Left ventricle myocardium inferior (tissue), 1 donor: ENCODE measurements at places on chromosomes 1 and 21.

GRCh38 chr1:165644064-165644735 is 13.2 kb downstream of the MGST3 start:
- peaks cover 97% of the 10 kb centered on the region for H3K4me1 ChIP-seq
- H3K4me3 ChIP-seq = no peak overlapping the region
- H3K36me3 ChIP-seq = peaks cover 11% of the 10 kb centered on the region
- H3K27me3 ChIP-seq = no peaks in the 10 kb centered on the region
- H3K27ac ChIP-seq = no peak overlapping the region

DNA sequence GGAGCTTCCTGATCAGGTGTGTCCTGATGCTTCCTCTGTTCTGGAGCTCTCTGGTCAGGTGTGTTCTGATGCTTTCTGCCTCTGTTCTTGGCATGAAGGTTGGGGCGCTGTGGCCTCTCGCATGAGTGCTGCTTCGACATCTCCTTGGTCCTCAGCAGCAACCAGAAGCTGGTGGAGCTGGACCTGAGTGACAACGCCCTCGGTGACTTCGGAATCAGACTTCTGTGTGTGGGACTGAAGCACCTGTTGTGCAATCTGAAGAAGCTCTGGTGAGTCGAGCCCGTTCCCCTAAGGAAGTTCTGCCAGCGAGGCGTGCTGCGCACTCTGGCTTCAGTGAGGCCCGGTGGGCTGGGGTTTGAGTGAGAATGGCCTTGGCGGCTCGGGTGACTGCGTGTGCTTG is 18.0 kb downstream of the NLRP3 start:
- DNase-seq = no peak
- H3K4me3 ChIP-seq = no peak overlapping the region
- H3K27ac ChIP-seq = no peak overlapping the region

GRCh38 chr1:77134359-77134758 is 84.9 kb downstream of the PIGK start:
- DNase-seq = no peak
- H3K27ac ChIP-seq = no peak overlapping the region

DNA sequence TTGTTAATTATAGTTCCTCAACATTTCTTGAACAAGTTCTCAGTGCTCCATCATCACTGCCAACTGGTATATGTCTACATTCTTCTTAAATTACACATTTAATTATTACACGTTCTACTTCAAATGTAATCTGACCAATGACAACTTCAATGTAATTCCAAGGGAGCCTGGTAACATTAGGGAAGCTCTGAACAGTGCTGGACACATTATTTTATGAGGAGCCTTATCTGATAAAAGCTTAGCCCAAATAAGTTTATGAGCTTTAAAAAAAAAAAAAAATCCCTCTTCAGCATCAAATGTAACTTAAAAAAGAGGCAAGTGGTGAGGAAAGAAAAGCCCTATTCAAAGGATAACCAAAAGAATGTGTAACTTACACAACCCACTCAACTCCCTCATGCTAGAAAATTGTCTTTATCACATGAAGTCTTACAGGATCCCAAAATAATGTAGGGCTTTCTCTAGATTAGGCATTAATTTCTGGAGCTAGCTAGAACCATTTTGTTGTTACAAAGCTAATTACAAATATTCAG is 35.2 kb upstream of the ABCA4 start:
- H3K36me3 ChIP-seq = no peaks in the 10 kb centered on the region
- H3K4me1 ChIP-seq = peaks cover 16% of the 10 kb centered on the region
- DNase-seq = no peak
- H3K4me3 ChIP-seq = no peak overlapping the region
- no peaks in the 10 kb centered on the region for H3K27me3 ChIP-seq
